T-helper 2 cell treated with Interferon-gamma antibody and Interleukin-4, amounts not matched to agents 5 μg/mL and 100 μg/mL, for 36 hours (primary cell): ENCODE measurements at places on chromosomes 1 and 21.

GRCh38 chr1:7407544-7407895 is 363.6 kb upstream of the VAMP3 start:
- DNase-seq = no peak

DNA sequence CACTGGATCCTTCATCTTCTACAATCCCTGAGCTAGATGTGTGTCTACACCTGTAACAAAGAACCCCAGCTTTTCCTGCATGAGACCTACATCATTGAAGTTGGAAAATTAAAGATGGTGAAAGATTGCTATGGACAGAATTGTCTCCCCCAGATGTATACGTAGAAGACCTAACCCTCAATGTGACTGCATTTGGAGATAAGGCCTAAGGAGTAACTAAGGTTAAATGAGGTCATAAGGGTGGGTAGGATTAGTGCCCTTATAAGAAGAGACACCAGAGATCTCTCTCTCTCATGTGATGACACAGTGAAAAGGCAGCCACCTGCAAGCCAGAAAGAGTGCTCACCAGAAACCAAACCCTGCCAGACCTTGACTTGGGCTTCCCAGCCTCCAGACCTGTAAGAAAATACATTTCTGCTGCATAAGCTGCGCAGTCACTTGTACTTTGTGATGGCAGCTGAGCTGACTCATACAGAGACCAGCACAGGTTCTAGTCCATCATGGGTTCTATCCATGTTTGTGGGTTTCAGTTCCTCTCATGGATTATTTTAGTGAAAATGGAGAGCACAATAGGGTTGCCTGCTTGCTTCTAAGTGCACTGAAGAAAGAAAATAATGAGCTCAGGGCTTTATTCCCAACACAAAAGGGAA is 180.8 kb downstream of the TPR start:
- no peak for DNase-seq

- no peak for DNase-seq
Measured at GRCh38 chr21:38834725-38835124, 29.0 kb downstream of the ETS2 start.

DNA sequence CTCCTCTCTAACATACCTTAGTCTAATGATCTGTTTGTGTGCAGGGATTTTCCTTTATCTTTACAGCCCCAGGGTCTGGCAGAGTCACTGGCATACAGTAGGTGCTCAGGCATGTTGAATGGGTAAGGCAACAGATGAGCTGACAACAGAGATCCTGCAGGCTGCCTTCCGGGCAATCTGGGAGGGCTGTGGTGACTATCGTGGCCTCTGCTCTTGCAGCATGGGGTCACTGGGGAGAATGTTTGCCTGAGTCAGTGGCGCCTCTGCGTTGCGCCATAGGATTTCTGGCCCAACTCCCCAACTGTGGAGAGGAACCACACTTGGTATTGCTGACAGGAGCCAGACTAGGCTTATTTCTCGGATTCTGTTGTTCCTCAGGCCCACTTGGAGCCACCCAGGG is 93.8 kb downstream of the LAMC2 start:
- DNase-seq = no peak

DNA sequence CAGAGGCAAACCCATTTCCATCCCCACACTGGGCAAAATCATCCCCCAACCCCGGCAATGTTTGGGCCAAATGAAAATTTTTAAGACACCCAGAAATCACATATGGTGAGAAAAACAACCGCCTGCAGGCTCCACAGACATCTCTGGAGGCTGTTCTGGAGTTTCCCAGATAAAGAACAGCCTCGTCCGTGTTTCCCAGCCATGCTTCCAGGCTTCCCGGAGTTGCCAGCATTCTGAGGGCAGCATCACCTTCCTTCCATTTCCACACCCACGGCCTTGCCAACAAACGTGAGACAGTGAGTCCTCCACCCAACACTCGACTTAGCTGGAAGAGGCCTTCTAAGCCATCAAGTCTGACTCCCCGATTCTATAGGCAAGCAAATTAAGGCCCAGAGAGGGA is 36.9 kb downstream of the KCNN3 start:
- DNase-seq = no peak

- no peak for DNase-seq
Measured at GRCh38 chr1:7013833-7014639, 228.8 kb downstream of the CAMTA1 start.

DNA sequence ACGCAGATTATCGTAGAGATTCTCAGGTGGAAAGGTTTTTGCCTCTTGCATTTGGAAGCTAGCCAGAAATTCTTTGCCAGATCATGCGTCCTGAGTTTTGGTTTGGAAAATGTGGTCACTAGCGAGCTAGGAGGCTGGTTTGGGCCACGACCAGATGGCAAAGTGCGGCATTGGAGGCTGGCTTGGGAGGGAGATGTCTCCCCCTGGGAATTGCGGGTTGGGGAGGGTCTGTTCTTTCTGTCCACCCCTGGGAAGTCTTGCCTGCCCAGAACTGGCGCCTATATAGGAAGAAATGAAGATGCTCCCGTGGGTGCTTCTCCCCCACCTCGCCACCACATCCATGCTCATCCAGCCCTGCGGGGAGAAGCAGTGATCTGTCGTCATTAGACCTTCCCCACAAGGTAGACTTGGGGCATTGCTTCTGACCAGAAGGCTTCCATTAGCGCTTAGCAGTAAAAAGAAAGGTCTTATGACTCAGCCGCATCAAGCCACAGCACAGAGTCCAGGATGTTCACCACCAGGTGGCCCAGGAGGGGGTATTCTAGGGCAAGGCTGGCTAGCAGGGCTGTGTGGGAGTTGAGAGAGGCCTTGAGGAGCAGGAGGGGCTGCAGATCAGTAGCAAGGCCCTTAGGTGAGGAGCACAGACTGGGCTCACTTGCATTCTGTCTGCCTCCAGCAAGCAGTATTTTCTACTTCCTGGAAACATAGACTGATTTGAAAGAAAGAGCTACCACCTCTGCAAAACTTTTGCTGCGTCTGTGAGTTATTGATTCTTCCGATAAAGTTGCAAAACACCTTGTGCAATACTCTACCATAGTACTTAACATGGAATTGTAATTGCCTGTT is 1.5 kb upstream of the PTP4A2 start:
- DNase-seq = peak; percentile 88

- no peak for DNase-seq
Measured at GRCh38 chr1:43308635-43309404, 8.0 kb downstream of the TIE1 start.

DNA sequence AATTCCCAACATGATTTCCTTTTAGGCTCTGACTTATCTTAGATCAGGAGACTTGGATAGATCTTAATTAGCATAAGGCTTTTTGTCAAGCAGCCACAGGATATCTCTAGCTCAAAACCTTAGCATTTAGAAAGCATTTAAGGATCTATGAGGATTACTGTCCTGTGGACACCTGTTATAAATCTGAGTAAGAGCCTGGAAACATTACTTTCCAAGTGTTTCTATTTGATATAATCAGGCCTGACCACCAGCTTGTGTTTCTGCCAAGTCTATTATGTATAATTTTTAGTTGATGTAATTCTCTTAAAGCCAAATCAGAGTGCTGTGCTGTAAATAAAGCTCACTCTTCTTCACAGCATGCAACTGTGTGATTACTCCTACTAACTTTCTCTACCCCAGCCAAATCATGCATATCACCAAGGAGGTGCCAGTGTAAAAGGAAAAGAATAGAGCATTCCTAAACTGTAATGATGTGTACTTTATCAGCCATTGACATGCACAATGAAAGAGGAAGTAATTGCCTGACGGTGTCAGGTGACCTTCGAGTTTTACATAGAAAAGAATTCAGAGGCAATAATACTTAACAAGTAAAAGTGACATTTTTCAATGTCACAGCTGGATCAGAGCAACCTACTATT is 309.9 kb upstream of the PRMT6 start:
- DNase-seq = no peak

DNA sequence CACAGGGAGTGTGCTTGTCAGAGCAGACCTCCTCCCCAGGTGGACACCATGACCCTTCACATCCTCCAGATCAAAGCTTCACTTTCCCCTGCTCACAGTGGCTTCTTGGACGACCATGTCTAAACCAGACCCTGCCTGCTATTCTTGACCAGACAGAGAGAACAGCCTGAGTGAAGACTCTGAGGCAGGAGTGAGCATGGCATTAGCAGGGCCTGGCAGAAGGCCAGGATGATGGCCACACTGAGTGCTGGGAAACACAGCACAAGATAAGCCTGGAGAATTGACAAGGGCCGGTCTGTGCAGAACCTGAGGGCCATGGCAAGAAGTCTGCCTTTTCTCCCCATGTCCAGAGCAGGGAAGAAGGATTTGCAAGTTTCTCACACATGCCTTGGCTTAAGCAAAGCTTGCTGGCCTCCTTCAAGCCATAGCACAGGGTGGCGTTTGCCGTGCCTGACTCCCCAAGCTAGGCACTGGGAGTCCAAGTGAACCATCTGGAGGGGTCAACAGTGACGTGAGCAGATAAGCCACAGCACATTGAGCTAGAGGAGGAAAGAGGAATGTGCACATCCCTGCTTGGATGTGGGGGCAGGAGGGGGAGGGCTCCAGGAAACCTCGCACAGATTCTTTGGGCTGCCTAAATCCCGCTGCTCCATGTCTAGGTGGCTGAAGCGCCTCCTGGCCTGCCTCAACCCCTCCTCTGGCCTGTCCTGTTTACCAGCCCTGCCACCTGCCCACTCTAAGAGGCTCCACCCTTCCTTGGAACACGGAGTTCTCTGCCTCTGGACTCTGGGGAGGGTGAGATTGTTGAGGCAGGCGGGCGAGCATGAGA is 87.1 kb downstream of the CD58 start:
- DNase-seq = no peak

- no peak for DNase-seq
Measured at GRCh38 chr1:95368178-95368577, 134.2 kb downstream of the RWDD3 start.

GRCh38 chr1:89900323-89900722 is 79.5 kb downstream of the LRRC8D start:
- DNase-seq = no peak
